ENCODE measurements at places on chromosomes 2 and 18.

- no peak for DNase-seq
Measured at GRCh38 chr2:28344756-28345373, 47.8 kb upstream of the FOSL2 start.

DNA sequence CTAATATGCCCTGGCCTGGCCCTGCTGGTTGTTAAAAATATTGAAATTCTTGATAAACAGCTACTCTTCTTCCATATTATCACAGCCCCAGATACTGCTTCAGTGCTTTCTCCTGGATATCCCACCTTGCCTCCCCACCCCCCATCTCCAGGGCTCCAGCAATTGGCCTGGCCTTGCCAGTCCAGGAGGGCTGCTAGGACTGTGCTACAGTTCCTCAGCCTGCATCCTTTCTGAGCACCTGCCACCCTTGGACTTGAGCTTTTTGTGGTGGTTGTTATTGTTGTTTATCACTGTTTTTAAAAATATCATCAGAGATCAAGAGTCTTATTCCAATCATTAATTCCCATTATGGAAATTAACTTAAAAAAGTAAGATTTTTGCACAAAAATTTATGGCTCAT lies 13.5 kb downstream of the HNMT start:
- DNase-seq, result no peak

GRCh38 chr2:16933355-16933754 lies 267.7 kb upstream of the CYRIA start:
- no peak for DNase-seq

DNA sequence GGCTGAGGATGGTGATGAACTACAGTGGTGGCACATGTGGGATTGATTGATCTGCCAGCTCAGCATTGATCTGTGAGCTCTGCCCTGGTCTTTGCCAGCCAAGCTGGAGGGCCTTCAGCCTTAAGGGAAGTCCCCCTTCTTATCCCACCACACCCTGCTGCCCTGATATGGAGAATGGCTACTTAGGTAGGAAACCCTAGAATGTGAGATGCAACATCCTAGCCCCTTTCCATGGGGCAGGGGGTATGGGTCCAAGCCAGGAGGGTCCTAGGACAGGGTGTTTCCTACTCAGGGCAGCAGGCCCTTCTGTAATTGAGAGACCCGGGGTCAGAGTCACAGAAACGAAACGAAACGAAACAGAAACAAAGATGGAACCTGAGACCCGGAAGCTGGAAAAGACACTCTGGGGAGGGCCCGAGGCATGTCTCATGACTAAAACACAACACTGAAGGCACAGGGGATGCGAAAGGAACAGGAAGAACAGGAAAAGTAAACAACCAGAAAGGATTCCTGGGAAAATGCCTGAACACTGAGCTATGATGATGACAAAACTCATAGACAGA lies 16.9 kb upstream of the SULT1C2 start:
- peak; percentile 70 for DNase-seq

- no peak for DNase-seq
Measured at GRCh38 chr18:6728331-6728730, 1.2 kb upstream of the ARHGAP28 start.

- no peak for DNase-seq
Measured at GRCh38 chr18:36856815-36857214, 27.9 kb downstream of the KIAA1328 start.

GRCh38 chr2:215712871-215713790 lies 277.3 kb upstream of the FN1 start:
- peak; percentile 49 for DNase-seq

GRCh38 chr2:240819858-240820606 lies at the start of gene KIF1A:
KIF1A (minus strand) TSS chr2:240820219; CDS start chr2:240797752, 22,467 bp downstream.
- DNase-seq, result peak; percentile 89

- DNase-seq, result peak; percentile 7
Measured at GRCh38 chr2:18117592-18117991, 239.1 kb downstream of the KCNS3 start.

DNA sequence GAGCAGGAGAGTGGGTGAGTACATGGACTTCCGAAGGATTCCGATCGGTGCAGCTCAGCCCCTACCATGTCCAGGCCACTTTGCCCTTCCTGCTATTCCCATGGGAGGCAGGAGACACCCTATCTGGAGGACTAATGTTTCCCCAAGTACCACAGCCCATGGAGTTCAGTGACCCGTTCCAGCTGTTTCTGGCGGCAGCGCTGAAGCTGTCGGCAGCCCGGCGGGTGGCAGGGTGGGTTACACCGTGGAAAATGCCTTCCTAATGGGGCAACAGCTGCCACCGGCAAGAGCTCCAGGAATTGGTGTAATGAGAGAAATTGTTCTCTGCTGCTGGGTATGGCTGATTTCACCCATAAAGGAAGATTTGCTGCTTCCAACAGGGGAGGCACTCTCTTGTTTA lies 98.3 kb downstream of the MYCN start:
- DNase-seq, result no peak

GRCh38 chr2:174209325-174209724 lies 39.0 kb downstream of the OLA1 start:
- no peak for DNase-seq

- DNase-seq, result no peak
Measured at GRCh38 chr18:941331-941730, 36.7 kb downstream of the ADCYAP1 start.

- DNase-seq, result no peak
Measured at GRCh38 chr18:36536426-36536825, 238.9 kb downstream of the FHOD3 start.

DNA sequence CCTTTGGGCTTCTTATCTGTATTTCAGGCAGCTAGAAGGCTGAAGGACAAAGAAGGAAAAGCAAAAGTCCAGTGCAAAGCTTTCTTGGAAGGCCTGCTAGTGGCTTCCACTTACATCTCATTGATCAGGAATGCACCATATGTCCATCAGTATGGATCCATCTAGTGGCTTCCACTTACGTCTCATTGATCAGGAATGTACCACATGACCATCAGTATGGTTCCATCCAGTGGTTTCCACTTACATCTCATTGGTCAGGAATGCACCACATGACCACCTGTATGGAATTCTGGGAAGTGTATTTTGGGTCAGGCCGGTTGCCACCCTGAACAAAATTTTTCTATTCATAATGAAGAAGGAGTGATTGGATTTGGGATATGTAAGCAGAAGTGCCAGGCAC lies 70.6 kb downstream of the LYPD6 start:
- DNase-seq, result no peak

GRCh38 chr2:10125842-10126631 lies 3.5 kb downstream of the RRM2 start:
- no peak for DNase-seq

DNA sequence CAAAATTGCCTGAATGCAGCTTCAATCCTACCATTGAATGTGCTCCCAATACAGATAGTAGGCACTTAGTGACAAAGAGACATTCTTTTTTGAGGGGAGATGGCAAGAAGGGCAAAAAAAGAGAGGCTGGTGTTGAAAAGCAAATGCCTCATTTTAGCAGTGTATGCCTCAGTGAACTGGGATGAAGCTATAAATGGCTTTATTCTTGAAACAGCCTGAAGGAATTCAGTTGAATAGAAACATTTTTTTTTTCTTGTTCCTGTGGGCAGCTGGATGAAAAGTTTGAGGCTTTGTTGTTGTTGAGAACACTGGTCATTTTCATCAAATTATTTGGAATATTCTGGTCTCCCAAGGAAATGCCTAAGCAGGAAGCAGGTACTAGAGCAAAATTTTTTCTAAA lies 228.9 kb downstream of the RNF144A start:
- DNase-seq, result no peak

DNA sequence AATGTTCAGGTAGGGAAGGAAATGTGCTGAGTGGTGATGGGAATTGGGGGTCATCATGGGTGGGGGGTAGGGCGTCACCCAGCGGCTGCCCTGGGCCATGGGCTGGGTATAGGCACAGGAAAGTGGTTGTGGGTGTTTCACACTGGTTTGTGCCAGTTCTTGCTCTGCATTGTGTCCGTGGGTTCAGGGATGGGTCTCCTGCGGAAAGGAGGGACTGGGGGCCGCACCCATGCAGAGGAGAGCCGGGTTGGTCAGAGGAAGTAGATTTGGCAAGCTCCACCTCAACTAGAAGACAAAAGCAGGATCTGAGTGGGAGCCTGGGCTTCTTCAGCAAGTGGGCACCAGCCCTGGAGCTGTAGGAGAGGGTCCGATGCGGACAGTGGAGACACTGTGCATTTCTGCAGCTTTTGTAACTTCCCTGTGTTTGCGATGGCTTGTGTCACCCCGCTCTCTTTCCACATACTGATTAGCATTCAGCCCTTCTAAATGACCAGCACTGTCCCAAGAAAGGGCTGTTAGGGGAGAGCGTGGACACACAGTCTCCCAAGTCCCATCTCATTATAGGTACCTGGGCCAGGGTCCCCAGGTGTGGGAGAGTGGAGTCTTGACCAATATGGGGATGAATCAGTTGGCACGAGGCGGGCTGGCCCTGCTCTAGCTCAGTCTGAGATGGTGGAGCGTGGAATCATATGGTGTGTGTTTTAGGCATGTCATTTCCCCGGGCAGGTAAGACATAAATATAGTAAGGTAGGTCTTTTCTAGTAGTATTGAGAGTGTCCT lies 67.2 kb downstream of the LRRFIP1 start:
- peak; percentile 70 for DNase-seq

DNA sequence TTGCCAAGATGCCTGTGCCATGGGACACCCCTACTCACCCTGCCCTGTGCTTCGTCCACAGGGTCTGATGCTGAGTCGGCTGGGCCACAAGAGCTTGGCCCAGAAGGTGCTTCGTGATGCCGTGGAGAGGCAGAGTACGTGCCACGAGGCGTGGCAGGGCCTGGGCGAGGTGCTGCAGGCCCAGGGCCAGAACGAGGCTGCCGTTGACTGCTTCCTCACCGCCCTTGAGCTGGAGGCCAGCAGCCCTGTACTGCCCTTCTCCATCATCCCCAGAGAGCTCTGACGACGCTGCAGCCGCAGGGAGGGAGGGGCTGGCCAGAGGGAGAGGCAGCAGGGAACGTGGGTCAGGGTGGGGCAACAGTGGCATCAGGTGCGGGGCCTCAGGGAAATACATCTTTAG lies 81.5 kb downstream of the STPG4 start:
- DNase-seq, result peak; percentile 45

GRCh38 chr2:80244905-80245584 lies 59.5 kb downstream of the LRRTM1 start:
- no peak for DNase-seq

- DNase-seq, result no peak
Measured at GRCh38 chr2:73856214-73856613, 27.5 kb downstream of the STAMBP start.

DNA sequence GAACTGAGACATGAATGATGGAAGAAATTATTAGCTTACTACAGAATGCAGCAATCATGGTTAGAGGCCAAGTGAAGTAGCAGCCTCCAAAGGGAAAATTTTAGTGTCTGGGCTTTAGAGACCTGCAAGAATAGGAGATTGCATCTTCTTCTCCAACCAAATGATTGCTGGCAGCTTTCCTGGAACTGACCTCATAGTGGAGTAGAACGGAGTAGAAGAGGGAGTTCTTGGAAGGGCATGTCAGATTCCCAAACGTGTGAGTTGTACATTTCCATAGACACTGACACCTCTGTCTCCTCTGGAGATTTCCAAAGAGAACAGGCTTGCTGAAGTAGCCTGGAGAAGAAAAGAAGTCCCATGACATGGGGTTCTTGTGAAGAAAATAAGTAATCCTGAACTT lies 169.8 kb upstream of the ERBB4 start:
- no peak for DNase-seq

- no peak for DNase-seq
Measured at GRCh38 chr2:201699416-201699815, 972 bp upstream of the MPP4 start.

DNA sequence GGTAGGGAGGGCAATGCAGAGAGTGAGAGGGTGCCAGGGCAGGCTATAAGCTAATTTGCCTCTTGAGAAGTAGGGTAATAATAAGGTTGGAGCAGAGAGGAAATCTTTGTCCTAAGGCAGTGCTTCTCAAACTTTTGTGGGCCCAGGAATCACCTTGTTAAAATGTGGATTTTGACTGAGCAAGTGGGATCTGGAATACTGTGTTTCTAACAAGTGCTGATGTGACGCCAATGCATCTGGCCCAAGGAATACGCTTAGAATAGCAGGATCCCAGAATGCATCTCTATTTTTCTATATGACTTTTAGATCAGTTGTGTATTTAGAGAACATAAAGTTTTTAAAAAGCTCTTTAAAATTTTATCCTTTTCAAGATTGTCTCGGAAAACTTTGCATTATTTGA lies 29.7 kb upstream of the GTF2A1L start:
- no peak for DNase-seq

DNA sequence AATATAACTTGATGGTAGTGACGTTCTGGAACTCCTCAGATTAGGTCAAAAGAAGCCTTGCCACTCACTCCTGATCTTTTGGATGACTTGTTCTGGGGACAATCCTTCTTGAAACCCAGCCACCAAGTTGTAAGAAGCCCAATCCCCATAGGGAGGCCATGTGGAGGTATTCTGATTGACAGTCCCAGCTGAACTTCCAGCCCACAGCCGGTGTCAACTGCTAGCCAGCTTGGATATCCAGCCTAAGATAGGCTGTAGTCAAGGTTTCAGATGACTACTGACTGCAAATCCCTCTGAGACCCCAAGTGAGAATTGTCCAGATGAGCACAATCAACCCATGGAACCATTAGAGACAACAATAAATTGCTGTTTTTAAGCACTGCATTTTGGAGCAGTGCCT lies 31.4 kb downstream of the EIF2AK2 start:
- DNase-seq, result no peak

DNA sequence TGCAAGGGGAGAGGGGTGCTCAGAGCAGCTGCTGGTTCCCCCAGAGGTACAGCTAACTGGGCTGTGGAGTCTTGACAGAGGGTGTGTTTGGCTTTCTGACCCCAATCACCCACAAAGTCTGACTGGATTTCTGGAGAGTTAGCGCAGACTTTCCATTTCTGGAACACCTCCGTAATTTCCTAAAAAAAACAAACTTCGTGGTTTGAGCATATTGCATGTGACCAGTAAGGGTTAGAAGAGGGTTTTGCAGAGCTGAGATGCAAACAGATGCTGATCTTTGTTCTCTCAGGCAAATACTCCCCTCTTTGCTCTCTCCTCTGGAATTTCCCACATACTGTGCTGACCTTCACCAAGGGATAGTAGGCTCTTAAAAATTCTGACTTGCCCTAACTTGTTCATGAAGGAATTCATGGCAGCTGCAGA lies 44.5 kb upstream of the TMEM247 start:
- DNase-seq, result no peak

GRCh38 chr2:127032621-127033020 lies 74.3 kb downstream of the BIN1 start:
- no peak for DNase-seq

DNA sequence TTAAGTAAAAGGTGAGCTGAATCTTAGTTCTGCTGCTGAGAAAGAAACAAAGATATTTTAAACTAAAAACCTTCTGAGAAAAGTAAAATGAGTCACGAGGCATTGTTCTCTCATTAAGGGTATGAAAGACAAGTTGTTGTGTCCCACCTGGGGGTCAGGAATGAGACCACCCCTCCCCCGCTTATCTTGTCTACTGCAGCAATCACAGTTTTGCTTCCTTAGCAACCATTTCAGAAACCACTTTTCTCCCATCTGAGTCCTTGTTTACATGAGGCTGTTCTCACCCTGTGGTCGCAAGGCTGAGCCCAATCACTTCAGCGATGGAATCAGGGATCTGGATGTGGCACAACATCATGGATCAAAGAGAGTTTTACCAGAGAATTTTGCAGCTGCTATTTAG lies 377.6 kb upstream of the NETO1 start:
- no peak for DNase-seq

- no peak for DNase-seq
Measured at GRCh38 chr2:32564417-32565035, 63.3 kb upstream of the TTC27 start.

GRCh38 chr2:178223806-178224205 lies 29.5 kb downstream of the OSBPL6 start:
- no peak for DNase-seq
